ENCODE measurements at places on chromosomes 11 and 22.

GRCh38 chr11:21254055-21254454, 584.7 kb downstream of the NELL1 start:
- DNase-seq, result no peak

- no peak for DNase-seq
Measured at GRCh38 chr11:1161410-1162137, 3.8 kb downstream of the MUC5AC start.

- DNase-seq, result no peak
Measured at GRCh38 chr11:2868506-2869133, 17.0 kb downstream of the CDKN1C start.

- DNase-seq, result no peak
Measured at GRCh38 chr22:49300241-49300640, 527.4 kb downstream of the BRD1 start.

- no peak for DNase-seq
Measured at GRCh38 chr11:106459135-106459534, 381.7 kb downstream of the AASDHPPT start.

GRCh38 chr11:11519184-11519583, 102.6 kb downstream of the GALNT18 start:
- no peak for DNase-seq

DNA sequence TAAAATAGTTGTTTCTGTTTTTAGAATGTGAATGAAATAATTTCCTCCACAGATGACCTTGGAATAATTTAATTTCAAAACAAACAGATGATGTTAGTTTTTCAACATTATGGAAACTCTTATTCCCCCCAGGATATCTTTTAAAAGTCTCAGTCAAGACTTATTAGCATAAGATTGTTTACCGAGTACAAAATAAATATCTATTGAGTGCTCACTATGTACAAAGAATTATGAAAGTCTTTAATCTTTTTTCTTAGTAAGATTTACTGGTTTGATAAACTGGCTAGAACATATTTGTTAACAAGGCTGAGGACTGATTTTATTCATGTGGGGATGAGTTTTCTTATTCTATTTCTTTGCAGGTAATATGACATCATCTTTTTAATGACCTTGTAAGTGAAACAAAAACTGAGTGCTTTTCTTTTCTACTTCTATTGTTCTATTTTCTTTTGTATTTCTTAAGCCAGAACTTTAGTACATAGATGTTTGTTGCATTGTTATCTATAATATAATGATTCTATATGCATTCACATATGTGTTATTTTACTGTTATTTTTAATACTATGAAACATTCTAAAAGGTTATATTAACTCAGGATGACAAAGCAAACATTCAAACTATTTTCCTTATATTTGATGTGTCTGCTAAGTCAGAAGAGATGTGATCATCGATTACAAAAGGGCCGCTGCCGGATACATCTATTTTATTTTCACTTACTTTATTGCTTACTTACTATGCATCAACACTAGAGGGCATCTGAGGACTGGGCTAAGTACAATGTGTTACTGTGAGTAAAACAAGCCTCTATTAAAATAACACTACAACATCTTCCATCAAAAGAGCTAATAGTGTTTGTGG, 111.0 kb upstream of the ARHGAP42 start:
- DNase-seq, result peak; percentile 34

GRCh38 chr11:104846216-104846615, 52.0 kb downstream of the CASP12 start:
- DNase-seq, result no peak

- no peak for DNase-seq
Measured at GRCh38 chr11:94193288-94193687, 64.6 kb downstream of the PANX1 start.

DNA sequence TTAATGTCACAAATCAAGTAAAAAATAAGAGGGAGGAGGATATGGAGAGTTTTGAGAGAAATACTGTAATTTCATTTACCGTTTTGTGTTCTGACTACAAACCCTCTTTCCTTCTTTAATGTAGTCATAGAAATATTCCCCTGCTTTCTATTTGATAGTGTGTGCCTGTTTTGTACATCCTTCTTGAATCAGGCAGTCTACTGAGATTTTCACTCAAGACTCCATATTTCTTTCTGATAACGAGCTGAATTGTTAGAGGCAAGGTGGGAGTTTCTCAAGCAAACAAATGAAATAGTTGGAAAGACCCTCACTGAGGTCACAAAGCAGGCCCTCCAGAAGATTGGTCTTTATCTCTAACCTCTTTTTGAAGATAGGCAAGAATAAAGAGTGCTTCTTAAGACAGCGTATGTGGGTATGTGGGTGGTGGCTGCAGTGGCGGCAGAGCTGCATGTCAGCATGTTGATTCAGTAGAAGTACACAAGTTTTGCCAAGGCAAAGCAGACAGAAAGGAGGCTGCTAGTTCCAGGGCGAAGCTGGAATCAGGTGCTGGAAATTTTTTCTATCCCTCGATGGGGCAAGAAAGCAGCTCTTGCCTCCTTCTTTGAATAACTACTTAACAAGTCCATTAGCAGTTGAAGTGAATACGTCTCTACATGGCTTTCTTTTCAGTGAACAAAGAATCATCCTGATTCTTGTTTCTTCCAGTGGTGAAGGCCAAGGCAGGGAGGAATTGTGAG, 164.2 kb downstream of the FAM76B start:
- DNase-seq, result no peak

DNA sequence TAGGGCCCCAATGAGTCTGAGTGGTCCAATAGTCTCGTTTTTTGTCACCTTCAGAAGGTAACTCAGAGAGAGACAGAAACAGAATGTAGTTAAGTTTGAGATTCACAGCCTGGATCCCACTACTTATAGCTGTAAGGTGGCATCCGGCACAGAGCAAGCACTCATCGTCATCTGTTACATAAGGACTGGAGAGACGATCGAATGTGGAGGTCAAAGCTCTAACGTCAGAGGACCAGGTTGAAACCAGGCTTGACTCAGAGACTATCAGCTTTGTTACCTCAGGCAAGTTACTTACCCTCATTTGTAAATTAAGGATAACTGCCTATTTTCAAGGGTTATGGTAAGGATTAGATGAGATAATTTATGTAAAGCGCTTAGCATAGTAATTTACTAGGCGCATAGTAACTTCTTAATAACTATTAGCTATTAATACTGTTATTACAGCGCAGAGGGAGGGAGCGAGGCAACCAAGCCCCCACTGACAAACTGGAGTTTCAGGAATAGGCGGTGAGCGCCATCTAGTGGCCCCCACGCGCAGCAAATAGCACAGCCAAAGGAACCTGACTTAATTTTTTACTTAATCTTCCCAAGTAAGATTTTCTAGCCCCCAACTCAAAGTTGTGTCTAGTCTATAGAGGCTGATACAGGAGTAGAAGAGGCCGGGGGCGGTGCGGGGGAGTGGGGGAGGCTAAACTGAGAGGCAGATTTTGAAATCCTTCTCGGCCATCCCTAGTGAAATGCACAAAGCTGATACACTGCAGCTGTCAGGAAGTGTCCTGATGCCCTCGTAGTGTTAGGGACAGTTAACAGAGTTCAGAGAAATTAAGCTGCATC, 29.0 kb upstream of the API5 start:
- DNase-seq, result no peak

DNA sequence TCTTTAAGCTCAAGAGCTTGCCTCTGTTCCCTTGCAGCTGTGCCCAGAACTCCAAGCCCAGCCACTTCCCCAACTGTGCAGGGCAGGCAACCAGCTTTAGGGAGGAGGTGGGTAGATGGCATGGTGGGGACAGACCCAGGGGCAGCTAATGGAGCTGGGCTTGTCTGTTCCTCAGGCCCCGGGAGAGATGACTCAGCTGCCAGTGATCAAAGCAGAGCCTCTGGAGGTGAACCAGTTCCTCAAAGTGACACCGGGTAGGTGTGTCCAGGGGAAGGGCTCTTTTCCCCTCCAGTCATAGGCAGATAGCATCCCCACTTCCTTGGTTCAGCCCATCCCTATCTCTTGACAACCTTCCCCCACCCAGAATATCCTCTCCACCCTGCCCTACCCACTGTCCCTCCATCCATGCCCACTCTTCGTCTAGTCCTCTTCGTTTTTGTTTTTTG, 32.4 kb downstream of the CREB3L1 start:
- DNase-seq, result no peak

DNA sequence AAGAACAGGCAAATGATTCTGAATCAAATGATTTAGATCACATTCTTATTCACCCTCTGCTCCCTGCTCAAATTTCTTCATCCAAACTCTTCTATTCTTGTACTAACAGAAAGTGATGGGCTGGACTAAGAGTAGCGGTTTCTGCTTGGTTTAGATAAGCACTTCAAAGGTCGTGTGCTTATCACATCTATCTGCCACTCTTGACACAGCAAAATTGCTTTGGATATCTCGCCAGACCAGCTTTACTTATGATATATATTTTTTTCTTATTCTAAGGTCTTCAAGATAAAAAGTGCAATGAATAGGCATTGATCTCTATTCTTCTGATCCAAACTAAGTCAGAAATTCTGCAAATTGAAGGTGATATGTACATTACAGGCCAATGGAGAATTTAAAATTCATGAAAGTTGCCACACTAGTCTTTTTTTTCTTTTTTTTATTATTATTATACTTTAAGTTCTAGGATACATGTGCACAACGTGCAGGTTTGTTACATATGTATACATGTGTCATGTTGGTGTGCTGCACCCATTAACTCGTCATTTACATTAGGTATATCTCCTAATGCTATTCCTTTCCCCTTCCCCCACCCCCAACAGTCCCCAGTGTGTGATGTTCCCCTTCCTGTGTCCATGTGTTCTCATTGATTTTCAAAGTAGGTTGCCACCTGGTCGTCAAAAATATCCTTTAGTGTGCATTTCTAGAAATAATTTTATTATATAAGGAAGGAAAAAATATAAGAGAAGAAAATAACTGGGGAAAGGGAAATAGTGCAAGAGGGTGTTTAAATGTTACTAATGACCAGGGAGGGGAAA, 1941.0 kb upstream of the RAG2 start:
- no peak for DNase-seq

- DNase-seq, result no peak
Measured at GRCh38 chr11:123238297-123238696, 43.2 kb upstream of the CLMP start.

DNA sequence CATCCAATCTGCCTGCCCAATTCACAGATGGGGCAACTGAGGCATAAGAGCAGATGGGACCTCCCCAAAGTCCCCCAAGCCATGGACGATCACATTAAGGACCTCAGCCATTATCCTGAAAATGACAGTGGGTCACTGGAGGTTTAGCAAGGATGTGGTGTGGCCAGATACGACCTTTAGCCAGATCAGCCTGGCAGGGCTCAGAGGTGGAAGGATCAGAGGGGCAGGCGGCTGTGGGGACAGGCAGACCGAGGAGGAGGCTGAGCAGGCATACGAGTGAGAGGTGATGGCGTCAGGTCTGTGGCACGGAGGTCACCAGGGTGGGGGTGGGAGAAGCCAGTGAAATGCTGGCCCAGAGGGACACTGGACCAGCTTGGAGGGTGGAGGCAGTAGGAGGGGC, 14.1 kb upstream of the TMPRSS6 start:
- DNase-seq, result no peak

DNA sequence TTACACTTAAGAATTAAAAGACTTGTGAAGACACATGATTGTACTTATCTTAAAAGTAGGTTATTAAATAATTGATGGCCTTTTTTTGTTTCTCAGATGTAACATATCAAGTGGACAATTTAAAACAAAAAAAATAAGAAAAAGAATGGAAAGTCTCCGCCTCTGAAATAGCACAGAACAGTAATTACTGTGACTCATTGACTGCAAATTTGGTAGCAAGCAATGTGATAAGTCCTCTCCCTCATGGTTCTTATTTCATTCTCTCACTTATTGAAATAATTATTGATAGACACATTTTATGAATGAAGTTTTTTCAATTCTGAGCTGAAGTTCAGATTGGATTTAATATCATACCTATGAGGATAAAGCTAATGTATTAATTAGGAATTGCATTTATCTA, 717.9 kb upstream of the LUZP2 start:
- no peak for DNase-seq

- DNase-seq, result no peak
Measured at GRCh38 chr11:77111277-77111676, 8.6 kb downstream of the OMP start.

- peak; percentile 8 for DNase-seq
Measured at GRCh38 chr11:64803158-64803845, at the start of gene MAP4K2. TSS of gene MAP4K2 (minus strand) at chr11:64803214. CDS start at chr11:64803149, 65 bp downstream.

GRCh38 chr22:19407649-19408606, 23.6 kb downstream of the HIRA start:
- DNase-seq, result no peak

DNA sequence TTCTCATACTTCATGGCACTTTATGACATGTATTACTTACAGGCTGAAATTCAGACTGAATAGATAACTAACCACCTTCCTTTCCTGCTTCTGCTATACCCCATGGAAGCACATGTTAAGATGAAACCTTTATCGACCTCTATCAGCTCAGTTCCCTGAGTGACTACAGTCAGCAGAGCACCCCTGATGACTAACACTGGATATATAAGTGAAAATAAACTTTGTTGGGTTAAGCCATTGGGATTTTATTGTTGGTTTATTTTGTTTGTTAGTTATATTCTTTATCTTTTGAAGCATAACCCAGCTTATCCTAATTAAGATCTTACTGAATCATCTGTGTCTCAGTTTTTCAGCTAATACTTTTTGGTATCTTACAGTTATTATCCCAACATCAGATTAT, 23.0 kb upstream of the MAML2 start:
- no peak for DNase-seq

DNA sequence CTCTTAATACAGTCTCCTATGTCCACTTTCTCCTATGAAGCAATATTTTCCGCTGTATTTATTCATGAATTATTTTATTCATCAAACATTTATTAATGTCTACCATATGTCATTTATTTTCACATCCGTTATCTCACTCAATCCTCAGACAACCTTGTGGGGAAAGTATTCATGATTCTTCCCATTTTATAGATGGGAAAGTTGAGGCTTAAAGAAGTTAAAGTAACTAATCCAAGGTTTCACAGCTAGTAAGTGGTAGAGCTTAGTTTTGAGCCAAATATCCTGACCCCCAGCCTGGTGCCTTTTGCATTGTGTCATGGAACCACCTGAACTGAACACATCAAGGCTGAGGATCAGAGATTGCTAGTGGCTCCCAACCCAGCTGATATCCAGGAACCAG, 66.6 kb downstream of the ISX start:
- DNase-seq, result no peak

- DNase-seq, result no peak
Measured at GRCh38 chr11:119298726-119299125, 18.2 kb downstream of the MCAM start.

- DNase-seq, result peak; percentile 44
Measured at GRCh38 chr22:43777286-43777685, 34.8 kb downstream of the EFCAB6 start.

DNA sequence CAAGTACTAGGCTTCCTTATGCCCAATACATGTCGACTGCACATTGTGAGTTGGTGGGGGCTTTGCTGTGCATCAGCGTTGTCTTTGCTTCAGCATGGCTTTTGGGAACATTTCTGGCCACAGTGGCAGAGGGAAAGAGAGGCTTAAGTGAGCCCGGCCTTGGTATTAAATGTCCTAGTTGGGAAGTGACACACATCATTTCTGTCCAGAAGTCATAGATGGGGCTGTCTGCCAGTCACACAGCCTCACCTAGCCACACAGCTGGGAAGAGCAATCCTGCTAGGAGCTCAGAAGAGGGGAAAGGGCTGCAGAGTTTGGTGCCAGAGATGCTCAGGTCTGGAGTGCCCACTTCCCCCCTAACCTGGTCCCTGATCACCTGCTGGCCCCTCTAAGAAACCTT, 27.6 kb downstream of the TREH start:
- DNase-seq, result no peak

Measured in AG09309 (cell line).